ENCODE measurements at places on chromosomes 11 and 22. TPM values are rescaled to one million over a fixed set of nuclear protein-coding genes. Genes with fewer than 3 reads are reported as not detected.

DNA sequence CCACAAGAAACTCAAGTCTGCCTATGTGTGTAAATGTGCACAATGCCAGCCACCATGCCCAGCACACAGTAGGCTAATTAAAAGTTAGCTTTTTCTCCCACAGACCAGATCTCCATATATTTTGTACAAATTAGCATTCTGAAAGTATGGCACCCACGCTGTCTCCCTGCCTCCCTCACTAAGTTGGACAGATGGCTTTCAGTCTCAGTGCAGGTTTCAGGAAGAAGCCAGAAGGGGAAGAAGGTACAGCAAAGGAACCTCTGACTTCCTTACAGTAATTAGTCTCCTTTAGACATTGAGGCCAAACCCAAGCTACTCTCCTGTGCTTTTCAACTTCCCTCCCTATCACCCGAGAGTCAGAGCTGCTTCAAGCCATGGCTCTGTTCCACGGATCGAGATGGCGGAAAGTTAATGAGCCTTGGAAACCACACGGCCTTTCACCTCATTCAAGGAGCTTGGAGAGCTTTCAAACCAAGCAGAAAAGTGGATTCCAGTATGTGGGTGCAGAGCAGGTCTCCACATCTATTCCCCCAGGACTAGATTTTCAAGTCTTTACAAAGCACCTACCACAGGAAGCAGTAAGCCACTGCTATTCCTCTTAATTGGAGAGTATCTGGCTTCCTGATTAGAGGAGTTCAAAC is 221.1 kb upstream of the NARS2 start:
- DNase-seq = no peak

- no peak for DNase-seq
Observed at GRCh38 chr11:8307601-8308000, 43.9 kb upstream of the LMO1 start.

The ANGPTL5 gene
- total RNA-seq = not detected

The DENND6B gene
- 1.1 TPM for total RNA-seq

DNA sequence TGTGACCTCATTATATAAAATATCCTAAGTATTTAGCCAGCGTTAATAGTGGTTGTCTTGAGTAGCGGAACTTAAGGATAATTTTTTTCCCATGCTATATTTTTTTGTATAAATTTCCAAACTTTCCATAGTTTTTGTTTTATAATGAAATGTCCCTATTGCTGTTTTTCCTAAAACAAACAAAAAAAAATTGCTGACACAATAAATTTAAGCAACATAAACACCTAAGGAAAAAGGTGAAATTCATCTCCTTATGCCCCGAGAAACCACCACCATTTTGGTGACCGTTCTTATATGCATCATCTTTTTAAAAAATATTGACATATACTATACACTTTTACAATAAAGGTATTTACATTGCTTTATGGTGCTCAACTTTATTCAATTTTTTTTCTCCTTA is 708.8 kb upstream of the ANO5 start:
- no peak for DNase-seq

All from bronchial epithelial cell (primary cell).